ENCODE measurements at places on chromosomes 11 and 22.
A peak's percentile ranks its signal among the peaks of the same experiment; 100 is the strongest.

GRCh38 chr11:116560589-116560988 is 212.2 kb downstream of the BUD13 start:
- no peak for DNase-seq

DNA sequence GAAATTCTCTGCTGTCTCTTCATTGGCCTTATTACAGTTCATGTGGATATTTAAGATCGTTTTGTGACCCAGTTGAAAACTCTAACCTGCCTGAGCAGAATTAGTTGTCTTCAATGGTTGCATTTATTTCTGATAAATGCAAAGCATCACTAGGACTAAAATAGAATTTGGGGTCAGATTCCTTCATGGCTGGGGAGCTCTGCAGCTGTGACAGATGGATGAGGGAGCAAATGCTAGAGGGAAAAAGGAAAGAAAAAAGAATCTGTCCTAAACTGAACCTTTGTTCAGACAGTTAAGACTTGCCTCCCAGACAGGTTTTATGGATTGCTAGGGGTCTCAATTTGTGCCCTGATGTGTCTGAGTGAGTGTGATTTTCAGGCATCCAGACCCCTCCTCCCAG is 113.0 kb downstream of the SYT9 start:
- no peak for DNase-seq

- DNase-seq: peak; percentile 50
Measured at GRCh38 chr11:63682066-63683021, 1.0 kb downstream of the RTN3 start.

- DNase-seq: no peak
Measured at GRCh38 chr22:44650806-44651205, 51.2 kb upstream of the PRR5 start.

DNA sequence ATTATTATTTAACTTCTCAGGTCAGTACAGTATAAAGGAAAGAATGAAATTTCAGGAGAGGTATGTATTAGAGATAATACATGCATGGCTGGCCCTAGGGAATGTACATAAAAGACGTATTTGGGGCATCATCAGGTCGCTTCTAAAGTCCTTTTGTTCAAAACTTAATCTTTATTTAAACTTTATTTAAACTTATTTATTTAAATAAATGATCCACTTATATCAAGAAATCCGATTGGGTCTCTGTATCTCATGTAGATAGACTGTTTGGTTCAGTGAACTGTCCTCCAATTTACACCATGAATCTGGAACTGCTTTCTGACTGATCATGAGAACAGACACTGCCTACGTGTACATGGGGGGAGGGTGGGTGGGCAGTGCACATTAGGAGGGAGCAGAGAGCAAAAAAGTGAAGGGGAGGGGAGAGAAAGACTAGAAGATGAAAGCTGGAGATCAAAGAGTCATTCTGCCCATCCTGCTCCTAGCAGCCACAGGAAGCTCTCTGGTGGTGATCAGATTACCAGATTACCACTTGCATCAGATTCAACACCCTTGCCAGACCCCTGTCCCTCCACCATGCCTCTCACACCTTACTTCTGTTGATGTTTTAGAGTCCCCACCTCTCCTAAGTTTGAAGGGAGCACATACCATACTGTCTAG is 92.1 kb upstream of the MTMR2 start:
- DNase-seq: no peak

DNA sequence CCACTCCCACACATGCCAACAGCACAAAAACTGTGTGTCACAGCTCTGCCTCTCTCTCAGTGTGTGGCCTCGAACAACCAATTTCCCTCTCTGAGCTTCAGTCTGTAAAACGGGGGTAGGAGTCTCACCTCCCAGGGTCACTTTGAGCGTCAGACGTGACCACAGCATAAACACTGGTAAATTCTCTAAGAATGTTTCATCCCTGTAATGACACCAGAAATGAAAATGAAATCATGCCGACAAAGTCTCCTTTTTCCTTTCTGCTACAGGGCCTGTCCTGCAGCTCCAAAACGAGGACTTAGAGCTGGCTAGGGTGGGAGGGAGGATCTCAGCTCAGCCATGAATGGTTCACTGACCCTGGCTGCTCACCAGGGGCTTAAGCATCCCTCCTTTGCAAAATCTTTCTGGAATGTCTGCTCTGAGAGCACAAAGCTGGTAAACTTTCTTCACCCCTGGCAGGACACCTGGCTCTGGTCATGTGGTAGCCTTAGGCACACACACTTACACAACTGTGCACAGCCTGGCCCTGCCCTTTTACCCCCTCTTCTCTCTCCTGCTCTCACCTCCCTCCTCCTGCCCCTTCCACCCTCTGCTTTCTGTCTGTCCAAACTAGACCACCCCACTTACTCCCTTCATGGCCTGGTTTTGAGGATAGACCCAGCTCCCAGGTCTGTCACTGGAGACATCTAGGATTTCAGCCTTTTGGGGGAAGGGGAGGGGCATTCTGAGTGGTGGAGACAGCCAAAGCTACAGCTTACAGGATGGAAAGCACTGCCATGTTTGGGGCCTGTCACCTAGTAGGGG is 12.3 kb upstream of the TSKU start:
- DNase-seq: no peak

DNA sequence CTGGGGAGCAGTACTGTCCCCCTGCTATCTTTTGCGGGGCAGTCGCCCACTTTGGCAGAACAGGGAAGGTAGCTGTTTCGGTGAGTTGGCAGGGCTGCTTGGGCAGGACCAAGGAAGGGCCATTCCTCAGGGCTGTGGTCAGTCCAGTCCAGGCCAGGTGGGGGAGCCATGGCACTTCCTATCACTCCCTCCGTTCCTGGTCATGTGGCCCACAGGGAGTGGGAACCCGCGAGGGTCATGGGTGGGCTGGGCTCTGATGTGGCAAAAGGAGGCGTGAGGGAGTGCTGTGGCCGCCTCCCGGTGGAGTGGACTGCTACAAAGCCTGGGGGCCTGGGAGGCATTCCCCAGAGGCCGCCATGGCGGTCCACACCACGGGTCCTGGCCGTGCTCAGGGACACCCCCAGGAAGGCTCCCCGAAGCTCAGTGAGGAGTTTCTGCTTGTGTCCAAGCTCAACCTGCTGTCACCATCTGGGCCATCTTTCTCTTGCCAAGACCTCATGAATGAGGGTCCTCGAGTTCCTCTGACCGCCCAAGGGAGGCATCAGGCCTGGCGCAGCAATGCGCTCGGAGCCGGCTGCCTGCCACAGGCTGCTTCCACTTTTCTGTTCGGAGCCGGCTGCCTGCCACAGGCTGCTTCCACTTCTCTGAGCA is 11.9 kb downstream of the CHID1 start:
- DNase-seq: no peak

DNA sequence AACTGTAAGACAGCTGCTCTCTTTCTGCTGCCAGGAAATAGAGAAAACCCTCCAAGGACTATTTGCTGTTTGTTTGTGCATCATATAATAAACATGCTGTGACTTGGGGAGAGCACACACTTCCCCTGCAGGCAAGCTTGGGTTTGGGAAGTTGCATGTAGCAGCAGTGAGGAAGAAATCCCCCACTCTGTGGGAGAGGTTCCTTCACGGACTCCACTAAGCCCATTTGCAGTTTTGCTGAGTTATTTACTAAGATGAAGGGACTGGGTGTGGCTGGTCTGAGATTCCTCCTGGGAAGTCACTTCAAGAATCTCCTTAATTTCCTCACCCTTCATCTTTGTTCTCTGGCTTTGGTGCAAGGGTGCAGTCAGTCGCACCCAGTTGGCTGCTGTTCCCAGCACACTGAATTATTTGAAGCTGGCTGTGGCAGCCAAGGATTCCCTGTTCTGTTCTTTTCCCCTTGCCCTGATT is 104.9 kb downstream of the ARFGAP2 start:
- no peak for DNase-seq

- no peak for DNase-seq
Measured at GRCh38 chr22:17322511-17322910, 46.7 kb upstream of the CECR2 start.

Data from NCI-H345 (cell line).